ENCODE measurements at places on chromosomes 6 and 20.

DNA sequence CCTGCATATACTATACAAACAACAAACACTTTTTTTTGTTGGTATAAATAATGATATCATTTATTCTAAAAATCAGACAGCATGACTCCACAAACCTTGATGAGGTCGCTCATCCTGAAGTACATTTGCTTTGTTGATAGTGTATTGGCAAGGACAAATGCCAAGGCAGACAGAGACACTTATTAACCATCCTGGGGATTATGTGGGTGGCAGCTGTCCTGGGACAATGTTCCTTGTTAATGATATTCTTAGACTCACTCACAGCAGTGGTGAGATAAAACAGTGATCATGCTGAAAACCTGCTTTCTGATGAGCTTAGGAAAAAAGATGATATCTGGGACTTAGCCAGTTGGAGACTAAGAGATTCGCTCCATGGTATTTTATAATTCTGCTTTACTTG, 85.4 kb upstream of the OGFRL1 start:
- no peak for DNase-seq

- no peak for DNase-seq
These were observed 46.7 kb upstream of the MOCS1 start for GRCh38 chr6:39980839-39981580.

DNA sequence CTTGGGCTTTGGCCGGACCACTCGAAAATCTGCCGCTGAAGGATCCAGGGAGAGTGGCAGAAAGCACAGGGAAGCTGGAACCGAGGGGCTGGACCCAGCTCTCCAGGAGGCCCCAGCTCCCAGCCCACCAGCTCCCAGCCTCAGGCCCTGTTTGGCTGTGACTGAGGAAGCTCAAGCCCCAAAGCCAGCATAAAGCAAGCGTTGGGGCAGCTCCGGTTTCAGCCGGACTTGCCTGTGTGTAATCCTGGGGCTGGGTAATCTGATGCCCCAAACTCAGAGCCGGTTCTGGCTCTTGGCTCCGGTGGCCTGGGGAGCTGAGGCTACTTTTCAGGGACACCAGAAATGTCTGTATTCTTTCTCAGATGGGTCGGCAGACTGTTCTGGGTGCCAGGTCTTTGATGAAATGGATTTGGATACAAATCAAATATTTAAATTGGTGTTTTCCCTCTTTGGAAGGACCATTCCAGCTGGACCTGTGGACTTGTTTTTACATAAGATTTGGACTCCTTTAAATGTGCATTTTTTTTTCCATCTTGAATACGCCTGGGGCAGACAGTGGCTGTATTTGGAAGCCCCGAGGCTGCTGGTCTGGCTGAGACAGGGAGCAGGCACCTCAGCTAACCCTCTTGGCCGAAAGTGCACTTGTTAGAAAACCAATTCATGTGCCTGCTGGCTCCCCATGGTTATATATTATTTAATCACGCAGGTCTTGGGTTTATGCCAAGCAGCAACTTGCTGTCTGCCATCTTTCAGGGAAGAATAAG, 29.7 kb downstream of the RPP40 start:
- DNase-seq, result no peak

- no peak for DNase-seq
These were observed 405.3 kb upstream of the HS3ST5 start for GRCh38 chr6:114747995-114748625.

GRCh38 chr6:127206531-127207095, 60.1 kb upstream of the RNF146 start:
- no peak for DNase-seq

DNA sequence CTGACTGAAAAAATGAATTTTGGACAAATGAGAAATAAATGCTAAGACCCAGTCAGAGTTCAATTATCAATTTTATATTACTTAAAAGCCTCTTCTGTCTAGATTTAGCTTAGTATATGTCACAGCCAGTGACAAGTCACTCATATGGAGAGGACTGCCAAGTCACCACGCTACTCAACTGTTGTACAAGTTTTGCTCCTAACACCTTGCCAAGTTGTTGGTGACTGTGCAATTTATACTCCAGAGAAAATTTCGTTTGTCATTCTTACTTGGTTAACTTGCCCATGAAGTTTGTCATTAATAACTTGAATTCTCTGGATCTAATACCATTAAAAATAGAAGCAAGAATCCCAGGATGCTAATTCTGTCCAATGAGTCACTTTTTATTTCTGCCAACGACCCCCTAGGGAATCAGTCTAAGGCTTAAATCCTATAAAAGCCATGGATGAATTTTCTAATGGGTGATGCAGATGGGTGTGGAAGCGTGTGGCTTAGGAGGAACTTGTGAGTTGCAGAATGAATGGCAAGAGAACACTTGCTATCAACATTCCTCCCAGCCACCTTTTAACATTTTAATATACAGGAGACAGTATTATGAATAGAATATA, 30.4 kb upstream of the FBXO30 start:
- DNase-seq, result no peak

DNA sequence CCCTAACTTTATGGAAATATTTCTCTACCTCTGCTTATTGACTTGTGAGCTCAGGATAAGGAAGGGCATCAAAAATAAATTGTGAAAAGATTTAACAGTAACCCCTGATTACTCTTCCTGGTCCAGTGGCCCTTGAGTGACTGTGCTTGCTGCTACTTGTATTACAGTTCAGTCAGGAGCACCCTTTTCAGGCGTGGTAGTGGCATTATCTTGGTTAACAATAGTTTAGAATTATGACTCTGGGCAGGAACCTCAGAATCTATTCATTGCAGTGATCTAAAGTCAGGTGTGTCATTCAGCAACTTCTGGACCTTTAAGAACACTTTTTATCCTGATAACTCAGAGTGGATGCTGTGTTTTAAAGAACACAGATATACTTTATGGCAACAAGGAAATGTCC, 43.4 kb downstream of the FAM135A start:
- no peak for DNase-seq

DNA sequence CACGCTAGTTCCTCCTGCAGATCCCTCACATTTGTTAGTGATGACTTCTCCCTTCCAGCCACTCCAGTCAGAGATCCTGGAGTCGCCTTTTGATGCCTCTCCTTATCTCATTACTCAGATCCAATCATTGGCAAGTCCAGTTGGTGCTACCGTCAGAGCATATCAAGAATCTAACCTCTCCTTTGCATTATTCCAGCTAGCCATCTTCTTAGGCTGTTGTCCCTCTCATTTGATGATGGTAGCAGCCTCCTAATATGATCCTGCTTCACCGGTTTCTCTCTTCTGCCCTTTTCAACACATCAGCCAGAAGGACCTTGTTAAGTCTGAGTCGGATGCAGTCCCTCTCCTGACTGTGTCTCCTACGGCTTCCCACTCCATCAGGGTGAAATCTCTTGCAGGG, 305.6 kb downstream of the THBS2 start:
- DNase-seq, result no peak

DNA sequence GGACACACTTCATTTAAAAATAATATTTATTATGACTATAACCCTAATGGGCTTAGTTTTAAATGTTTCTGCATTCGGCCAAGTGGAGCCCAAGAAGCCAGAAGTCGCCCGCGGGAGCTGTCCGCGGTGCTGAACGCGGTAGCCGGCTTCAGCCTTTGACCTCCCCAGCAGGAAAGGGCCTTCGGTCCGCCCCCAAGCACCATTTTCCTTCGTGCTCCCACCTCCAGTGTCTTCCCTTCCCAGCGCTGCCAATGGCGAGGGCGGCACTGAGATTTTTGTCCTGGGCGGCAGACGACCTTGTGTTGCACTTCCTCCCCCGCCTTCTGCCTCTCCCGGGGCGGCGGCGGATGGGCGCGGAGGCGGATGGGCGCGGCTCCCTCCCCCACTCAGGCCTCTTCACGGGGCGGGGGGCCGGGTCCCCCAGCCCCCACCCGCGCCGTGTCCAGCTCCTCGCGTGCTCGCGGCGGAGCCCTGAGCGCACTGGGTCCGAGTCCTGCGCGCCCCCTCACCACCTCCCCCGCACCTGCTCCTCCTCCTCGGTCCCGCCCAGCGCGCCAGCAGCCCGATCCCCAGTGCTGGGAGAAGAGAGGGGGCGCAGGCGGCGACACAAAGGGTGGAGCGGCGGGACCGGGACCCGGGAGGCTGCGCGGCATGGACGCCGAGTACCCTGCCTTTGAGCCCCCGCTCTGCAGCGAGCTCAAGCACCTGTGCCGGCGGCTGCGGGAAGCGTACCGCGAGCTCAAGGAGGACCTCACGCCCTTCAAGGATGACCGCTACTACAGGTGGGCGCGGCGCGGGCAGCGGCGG, 23.6 kb upstream of the TMEM181 start:
- peak; percentile 53 for DNase-seq

- no peak for DNase-seq
These were observed 147.4 kb upstream of the SCGN start for GRCh38 chr6:25504661-25505060.

- no peak for DNase-seq
These were observed 68.5 kb upstream of the PTGIS start for GRCh38 chr20:49636447-49636846.
